ENCODE measurements at places on chromosomes 11 and 22.

DNA sequence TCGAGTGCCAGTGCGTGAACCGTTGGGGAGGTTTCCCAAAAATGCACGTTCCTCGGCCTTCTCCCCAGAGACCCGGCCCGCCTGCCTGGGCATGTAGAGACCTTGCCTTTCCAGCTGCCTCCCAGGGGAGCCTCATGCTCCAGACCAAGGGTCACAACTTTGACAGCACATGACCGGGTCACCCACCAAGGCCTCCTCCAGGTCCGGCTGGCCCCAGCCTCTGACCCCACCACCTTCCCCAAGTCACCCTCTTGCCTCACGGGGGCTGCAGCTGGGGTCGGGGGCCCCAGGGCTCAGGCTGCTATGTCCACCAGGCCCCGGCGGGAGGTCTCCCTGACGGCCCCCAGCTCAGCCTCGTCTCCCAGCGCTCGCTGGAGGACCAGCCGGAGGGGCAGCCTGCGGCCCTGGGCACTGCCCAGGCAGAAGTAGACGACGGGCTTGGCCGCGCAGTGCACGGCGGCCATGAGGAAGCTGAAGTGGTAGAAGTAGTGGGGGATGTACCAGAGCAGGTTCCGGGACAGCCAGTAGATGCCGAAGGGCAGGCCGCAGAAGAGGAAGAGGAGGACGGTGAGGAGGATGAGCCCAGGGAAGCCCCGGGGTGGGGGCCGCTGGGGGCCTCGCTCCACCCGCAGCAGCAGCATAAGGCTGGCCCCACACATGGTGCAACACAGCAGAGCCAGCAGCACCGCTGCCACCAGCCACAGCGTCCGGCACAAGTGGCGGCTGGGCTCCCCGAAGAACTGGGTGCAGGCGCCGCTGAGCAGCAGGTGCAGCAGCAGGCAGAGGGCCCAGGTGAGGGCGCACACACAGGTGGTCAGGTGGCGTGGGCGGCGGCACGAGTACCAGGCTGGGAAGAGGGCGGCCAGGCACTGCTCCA is 4.4 kb downstream of the MRGPRE start:
- no peak for DNase-seq

GRCh38 chr11:44748606-44749005 is 21.8 kb downstream of the TSPAN18 start:
- DNase-seq = no peak

DNA sequence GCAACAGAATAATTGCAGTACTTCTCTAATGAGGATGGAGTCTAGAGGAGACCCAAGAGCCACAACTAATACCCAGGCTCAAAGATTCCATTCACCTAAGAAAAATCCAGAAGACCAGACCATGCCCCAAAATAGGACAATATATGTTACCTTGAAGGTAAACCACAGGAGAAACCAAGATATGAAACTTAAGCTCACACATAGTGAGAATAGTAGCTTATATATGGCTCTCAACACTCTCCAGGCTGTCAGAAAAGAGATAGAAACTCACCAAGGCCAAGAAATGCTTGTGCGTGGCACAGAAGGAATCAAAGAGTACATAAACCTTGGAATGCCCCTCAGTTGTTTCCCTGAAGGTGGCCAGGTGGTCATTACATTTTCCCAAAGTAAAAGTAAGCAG is 9.1 kb downstream of the FAM111A start:
- DNase-seq = no peak

DNA sequence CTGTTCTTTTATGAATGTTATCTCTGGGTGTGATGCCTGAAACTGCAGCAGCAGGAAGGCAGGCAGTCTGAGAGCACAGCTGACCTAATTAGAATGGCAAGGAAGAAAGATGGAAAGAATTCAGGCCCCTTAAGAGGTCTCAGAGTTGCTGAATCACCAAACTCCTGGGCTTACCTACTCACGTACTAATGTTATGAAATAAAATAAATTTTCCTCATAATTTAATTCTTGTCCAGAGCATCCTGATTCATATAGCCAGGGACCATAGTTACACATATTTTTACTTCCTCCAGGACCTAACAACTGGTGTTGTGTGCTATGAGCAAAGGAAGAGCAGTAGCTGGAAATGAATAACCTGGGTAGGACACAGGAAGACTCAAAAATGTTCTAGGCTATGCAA is 41.9 kb downstream of the SNX19 start:
- no peak for DNase-seq

- DNase-seq = no peak
Observed at GRCh38 chr11:134841411-134841810, 429.4 kb upstream of the B3GAT1 start.

GRCh38 chr11:77101043-77101537 is 1.6 kb upstream of the OMP start:
- DNase-seq = no peak

GRCh38 chr22:38952281-38952993 is 5.0 kb upstream of the APOBEC3A start:
- no peak for DNase-seq

DNA sequence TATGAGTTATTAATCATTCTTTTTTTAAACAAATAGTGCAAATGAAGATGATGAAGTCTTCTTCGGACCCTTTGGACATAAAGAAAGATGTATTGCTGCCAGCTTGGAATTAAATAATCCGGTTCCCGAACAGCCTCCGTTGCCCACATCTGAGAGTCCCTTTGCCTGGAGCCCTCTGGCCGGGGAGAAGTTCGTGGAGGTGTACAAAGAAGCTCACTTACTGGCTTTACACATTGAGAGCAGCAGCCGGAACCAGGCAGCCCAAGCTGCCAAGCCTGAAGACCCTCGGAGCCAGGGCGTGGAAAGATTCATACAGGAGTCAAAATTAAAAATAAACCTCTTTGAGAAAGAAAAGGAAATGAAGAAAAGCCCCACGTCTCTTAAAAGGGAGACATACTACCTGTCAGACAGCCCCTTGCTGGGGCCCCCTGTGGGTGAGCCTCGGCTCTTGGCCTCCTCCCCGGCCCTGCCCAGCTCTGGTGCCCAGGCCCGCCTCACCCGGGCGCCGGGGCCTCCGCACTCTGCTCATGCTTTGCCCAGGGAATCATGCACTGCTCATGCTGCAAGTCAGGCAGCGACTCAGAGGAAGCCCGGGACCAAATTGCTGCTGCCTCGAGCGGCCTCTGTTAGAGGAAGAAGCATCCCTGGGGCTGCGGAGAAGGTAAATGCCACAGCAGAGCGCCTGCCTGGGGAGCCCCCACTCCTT is 11.8 kb downstream of the GTSE1 start:
- DNase-seq = no peak

DNA sequence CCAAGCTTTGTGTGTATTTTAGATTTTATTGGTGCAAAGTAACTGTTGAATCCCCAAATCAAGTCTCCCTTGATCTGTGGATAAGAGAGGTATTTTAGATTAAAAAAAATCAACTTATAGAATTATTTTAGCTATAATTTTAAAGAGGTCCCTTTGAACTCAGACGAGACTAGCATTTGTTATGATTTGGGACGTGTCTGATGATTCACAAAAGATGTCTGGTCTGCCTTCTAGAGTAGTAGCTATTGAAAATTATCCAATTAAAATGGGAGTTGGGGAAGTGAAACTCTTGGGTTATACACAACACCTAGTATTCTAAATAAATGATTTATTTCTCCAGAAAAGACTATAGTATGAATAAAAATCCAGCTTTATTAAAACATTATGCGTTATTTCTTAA is 227.9 kb upstream of the GRIA4 start:
- no peak for DNase-seq

DNA sequence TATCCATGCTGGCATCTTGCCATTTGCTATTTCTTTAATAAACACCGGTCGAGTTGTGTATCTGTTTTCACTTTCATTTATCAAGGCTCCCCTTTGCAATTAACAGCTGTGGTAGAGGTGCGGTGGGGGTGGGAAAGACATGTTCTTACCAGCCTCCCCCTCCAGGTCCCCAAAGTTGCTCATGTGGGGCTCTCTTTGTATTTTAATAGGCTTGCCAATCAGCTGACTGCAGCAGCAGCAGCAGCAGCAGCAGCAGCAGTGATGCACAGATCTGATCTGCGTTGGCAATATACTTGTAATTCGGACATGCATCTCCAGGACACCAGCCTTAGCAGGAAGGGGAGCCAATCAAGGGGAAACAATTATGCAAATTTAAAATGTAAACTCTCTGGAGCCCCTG is 40.3 kb upstream of the E2F8 start:
- DNase-seq = no peak

DNA sequence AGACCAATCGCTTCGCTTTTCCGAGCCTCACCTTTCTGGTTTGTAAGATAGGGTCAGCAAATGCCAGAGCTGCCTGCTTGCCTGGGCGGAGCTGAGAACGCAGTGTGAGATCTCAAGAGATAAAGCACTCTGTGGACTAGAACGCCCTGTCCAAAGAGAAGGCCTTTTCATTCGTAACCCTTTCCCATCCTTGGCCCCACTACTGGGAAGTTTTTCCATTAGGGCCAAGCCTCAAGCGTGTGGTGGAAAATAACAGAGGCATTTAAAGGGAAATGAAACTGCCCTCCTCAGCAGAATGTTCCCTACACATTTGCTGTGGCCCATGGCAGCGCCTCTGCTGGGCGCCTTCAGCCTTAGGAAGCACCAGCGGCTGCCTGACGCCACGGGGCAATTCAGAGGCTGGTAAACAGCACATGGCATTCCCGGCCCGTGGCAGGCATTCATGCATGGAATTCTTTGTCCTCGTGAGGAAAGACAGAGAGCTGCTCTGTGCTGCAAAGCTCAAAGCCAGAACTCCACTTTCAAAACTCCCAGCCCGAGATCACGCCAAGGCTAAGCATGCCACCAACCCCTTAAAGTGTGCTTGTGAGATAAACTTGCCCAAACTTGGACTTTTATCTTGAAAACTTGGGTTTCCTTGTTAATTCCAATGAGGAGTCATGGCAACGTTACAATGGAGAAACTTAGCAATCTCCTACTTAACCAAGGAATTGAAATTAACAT is 38.1 kb downstream of the AHNAK start:
- DNase-seq = no peak

DNA sequence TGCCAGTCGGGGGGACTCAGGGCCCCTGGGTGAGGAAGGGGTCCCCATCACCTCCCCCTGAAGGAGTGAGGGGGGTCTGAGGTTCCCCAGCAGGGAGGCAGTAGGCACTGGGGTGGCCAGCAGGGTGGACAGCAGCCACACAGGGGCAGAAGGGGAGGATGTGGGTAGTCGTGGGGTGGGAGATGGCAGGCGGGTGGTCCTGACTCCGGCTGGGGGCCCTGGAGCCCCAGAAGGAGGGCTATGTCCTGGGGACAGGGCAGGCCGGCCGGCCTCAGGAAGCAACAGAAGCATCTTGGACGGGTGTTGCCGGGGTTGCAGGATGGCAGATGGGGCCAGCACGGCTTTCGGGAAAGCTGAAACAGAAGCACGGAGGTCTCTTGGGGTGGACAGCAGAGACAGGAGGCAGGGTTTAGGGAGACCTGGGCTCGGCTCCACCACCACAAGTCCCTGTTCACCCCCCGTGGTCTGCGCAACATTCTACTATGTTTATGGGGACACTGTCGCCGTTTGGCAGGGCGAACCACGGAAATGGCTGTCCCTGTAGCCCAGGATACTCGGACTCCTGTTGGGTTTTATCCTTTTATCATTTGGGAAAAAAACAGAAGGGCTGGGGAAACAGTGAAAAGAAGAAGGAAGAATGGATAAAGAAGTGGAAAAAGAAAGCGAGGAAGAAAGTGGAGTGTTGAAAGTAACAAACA is 14.1 kb downstream of the VWCE start:
- DNase-seq = no peak

GRCh38 chr22:27662359-27663301 is 138.9 kb downstream of the MN1 start:
- no peak for DNase-seq

Measured in BJ (cell line).